ENCODE measurements at places on chromosomes 12 and 14.

- DNase-seq: no peak
Measured at GRCh38 chr12:18861287-18861858, 123.5 kb downstream of the CAPZA3 start.

- no peak for DNase-seq
Measured at GRCh38 chr12:25796523-25797000, 161.9 kb upstream of the RASSF8 start.

DNA sequence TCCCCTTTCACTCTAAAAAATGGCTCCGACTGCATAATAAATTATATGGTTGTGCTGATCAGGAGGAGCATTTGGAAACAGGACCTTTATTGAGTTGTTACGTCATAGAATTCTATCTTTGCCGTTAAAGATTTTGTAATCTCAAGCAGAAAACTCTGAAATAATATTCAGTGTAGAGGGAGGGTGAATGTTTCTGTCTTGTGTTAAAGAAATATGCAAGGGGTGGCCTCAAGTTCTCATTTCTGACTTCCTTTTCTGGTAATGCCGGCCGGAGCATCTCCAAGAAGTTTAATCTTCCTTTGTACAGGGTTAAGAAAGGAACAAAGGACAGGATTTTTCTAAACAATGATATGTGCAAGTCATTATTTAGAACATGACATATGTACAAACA, 165.1 kb downstream of the SLC38A4 start:
- DNase-seq: no peak

DNA sequence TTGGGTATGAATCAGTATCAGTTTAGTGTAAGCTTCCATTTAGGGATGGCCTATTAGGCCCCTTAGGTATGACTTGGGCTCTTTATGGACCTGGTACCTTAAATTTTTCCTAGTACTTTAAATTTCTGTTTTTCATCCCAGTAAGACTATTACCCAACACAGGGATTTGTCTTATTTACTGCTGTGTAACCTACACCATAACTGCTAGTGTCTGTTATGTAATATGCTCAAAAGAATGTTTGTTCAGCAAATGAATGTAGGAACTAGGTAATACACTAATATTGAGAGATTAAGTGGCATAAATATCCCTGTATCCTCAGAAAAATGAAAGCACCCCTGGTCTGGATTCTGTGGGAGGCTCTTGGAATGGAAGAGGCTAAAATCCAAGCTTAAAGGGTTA, 63.7 kb upstream of the YARS2 start:
- DNase-seq: no peak

DNA sequence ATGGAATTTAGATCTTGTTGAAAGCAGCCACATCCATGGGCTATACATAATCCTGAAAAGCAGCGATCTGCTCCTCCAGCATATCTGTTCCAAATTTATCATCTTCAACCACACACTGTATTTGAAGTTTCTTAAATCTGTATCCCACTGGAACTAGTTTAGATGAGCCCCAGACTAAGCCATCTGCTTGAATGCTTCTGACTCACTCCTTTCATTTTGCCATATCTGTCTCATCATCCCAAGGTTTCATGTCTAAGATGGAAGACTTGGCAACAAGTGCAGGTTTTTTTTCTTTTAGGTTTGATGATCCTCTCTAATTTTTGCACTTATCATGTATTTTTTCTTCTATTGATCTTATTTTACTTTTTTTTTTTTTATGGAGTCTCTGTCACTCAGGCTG, 54.4 kb upstream of the TMEM263 start:
- DNase-seq: no peak

DNA sequence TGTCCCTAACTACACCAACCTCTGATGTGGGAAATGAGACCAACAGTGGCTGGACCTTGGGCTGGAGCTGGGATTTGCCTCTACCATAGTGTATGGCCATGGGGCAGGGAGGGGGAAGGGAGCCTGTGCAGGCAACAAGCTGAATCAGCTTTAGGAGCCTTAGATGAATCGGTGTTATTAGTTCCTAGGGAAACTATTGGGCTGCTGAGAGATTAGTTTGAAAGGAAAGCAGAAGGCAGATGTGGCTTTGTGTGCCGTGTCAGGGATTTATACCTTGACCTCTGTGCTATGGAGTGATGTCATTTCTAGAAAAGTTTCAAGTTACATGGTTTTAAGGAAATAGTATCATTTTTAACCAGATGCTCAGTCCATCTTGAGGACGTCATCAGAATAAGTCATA, 19.5 kb upstream of the GAS2L3 start:
- DNase-seq: no peak

- DNase-seq: no peak
Measured at GRCh38 chr14:59022144-59022543, 166.3 kb upstream of the DAAM1 start.

GRCh38 chr12:48924617-48925303, 532 bp downstream of the FKBP11 start:
- peak; percentile 50 for DNase-seq

- peak; percentile 44 for DNase-seq
Measured at GRCh38 chr12:123973552-123974341, 732 bp downstream of the ZNF664 start.

DNA sequence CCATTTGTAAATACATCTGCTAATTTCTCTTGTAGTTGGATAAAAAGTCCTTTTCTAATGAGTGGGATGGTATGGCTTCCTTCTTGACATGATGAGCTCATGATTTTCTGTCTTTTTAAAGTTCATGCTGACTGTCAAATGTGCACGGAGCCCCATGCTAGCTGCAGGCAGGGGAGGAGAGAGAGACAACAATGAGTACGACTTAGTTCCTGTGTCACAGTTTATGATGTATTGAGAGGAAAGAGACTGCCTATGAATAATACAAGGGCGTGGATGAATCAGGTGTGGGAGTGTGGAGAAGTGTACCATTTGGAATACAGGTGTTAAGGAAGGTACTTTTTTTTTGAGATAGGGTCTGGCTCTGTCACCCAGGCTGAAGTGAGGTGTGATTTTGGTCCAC, 10.7 kb upstream of the TBC1D30 start:
- no peak for DNase-seq

GRCh38 chr14:31261859-31262731, 54.5 kb upstream of the HECTD1 start:
- DNase-seq: no peak
